Thyroid gland (tissue), 4 donors: ENCODE measurements at places on chromosomes 3 and 15. TPM values are rescaled to one million over a fixed set of nuclear protein-coding genes. Genes with fewer than 3 reads are reported as not detected.

GRCh38 chr3:177145381-177145780 lies 51.9 kb downstream of the TBL1XR1 start:
- DNase-seq: no peak

- no peak for DNase-seq
These were observed 203.9 kb downstream of the NR1D2 start for GRCh38 chr3:24149032-24149431.

DNA sequence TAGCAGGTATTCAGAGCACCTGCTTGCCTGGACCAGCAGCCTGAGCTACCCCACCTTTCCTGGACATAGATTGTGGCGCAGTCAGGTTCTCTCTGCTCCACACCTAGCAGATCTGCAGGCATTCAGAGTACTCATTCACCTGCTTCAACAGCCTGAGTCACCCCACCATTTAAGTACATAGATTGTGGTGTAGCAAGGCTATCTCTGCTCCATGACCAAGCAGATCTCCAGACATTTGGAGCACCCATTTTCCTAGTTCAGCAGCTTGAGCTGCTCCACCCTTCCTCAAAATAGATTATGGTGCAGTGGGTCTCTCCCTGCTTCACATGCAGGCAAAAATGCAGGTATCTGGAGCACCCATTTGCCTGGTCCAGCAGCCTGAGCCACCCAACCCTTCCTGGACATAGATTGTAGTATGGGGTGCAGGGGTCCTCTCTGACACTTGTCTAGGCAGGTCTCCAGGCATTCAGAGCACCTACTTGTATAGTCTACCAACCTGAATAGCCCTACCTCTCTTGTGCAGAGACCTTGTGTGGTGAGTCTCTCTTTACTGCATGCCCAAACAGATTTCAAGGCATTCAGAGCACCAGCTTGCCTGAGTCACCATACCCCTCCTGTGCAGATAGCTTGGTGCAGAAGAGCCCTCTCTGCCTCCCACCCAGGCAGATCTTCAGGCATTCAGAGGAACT lies 466.0 kb upstream of the THBS1 start:
- no peak for DNase-seq

Gene RNF13
- total RNA-seq: 106 TPM

Gene GRAMD1C
- total RNA-seq: 20.2 TPM

Gene DAZL
- not detected for total RNA-seq
